ENCODE measurements at places on chromosomes 2 and 18.

GRCh38 chr2:37201766-37202165, 5.5 kb downstream of the CEBPZOS start:
- no peak for DNase-seq

GRCh38 chr2:163171786-163172530, 333.4 kb upstream of the KCNH7 start:
- DNase-seq, result no peak

- no peak for DNase-seq
Observed at GRCh38 chr2:3449086-3449485, 69.6 kb downstream of the TRAPPC12 start.

- no peak for DNase-seq
Observed at GRCh38 chr2:118363604-118364003, 275.3 kb downstream of the INSIG2 start.

GRCh38 chr18:53422896-53423295, 801.6 kb downstream of the MBD2 start:
- no peak for DNase-seq

DNA sequence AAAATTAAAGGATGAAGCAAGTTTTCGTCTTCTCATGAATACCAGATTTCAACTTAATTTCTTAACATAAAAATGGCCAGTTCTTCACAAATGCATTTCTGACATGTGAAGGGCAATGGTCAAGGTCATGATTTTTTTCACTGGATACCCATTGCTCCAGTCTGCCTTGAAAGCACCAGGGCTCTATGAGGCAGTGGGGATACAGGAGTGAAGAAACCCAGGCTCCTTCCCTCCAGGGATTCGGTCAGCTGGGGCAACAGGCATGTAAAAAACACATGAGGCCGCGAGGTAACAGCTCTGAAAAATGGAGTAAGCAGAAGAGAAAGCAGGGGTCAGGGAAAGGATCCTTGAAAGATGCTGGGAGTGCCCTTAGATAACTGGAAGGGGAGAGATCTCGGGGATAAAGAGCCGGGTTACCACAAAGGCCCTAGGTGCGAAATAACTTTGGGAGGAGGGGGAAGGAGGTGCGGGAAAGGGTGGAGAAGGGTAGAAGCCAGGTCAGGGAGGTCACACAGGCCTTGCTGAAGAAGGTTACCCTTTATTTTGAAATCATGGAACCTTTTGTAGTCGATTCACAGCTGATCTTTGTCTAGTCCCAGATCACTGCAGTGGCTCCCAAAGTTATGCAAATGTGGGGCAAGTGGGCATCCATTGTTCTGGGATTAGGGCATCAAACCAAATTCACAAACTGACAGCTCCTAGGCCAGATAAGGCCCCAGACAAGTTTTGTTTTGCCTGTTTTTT, 5.2 kb upstream of the SPRED2 start:
- DNase-seq, result no peak

DNA sequence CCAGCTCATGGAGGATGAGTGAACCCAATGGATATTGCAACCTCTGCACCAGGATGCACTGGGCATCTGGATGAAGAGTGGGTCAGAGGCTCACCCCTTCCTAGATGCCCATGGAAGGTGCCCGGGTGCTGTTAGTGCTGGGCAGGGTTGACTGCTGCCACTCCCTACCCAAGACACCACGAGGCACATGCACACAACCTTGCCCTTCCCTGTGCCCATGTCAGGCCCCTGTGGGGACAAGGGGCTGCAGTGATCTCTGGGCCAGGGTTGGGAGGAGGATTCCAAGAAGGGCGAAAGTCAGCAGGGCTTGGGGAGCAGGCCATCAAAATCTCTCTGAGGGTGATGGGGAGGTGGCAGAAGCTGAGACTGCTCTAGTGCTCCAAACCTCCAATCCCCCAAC, 309.7 kb upstream of the ST6GAL2 start:
- DNase-seq, result no peak

DNA sequence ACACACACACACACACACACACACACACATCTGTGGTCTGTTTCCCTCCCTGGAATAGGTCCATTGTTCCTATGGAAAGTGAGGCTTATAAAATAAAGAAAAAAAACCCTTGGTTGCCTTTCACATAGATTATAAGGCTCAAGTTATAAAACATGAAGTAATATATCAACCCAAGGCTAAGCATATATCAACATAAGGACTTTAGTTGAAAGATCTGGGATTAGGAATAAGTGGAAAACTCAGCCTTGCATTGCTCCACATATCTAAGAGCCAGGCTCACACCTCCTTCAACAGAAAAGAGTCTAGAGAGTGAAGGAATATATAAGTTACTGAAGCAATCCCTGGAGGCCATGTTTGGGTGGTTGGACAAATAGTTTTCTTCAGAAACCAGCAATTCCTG, 235.0 kb downstream of the SUCLG1 start:
- no peak for DNase-seq

DNA sequence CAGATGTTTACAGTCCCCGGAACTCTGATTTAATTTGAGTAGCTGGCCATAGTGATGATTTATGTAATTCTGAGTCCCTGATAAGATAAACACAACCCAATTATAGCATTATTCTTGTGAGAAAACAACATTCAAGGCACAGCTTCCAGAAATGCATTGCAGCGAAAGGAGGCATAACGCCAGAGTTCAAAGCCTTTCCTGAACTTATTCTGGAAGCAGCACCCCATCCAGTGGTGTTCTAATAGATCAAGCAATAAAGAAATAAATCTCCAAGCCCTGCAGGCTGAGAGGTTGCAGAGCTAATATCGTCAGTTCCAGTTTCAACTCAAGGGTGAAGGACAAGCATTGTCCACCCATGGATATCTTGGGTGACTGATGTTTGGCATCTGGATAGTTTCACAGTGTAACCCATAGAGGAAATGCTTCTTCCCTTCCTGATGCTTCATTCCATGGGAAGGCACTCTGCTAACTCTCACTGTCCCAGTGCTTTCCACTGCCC, 18.8 kb downstream of the CDH2 start:
- DNase-seq, result no peak

DNA sequence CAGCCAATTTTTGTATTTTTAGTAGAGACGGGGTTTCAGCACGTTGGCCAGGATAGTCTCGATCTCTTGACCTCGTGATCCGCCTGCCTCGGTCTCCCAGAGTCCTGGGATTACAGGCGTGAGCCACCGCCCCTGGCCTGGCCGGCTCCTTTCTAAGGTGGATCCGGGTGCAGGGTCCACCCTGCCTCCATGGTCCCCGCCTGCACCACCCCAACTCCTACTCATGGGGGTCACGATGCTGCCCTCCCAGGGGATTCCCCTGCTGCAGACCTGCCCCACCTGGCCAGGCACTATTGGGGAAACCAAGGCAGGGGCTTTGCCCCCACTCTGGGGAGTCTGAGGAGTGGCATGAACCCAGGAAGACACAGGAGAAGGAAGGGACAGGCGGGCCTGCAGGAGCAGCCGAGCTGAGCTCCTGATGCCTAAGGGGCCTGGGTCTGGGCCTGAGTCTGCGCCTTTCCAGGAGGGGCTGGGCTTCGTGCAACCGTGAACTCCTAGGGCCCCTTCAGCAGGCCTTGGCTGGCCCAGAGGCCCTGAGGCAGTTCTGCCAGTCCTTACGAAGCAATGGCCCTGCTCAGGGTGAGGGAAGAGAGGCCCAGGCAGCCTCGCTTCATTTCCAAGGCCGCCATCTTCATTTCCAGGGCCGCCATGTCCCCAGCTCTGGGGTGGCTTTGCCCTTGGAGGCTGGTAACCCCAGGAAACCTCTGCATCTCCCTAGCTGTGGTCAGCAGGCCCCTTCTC, 67.2 kb upstream of the SMAD7 start:
- no peak for DNase-seq

DNA sequence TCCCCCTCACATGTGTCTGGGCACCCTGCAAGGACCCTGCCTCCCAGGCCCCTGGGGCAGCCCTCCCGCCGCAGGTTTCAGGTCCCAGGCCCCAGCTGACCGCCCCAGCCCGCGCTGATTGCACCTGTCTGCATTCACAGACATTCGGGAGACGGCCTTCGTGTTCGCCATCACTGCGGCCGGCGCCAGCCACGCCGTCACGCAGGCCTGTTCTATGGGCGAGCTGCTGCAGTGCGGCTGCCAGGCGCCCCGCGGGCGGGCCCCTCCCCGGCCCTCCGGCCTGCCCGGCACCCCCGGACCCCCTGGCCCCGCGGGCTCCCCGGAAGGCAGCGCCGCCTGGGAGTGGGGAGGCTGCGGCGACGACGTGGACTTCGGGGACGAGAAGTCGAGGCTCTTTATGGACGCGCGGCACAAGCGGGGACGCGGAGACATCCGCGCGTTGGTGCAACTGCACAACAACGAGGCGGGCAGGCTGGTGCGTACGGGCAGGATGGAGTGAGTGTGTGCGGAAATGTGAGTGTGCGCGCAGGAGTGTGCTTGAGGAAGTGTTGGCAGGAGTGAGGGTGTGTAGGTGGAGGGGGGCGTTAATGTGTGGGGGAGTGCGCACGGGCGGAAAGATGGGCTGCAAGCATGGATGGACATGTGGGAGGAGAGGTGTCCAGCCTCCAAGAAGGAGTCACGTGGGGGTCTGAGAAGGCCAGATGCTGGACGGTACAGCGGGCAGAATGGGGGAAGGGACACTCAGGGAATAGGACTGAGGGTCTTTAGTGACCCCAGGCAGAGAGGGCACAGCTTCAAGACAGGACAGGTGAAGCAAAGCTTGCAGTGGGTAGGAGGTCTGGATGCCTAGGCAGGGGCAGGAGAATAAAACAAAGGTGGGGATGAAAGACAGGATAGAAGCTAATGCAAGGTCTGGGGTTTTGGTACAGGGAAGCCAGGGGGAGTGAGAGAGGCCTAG, 9.0 kb upstream of the WNT10A start:
- DNase-seq, result no peak
